Mesendoderm (in vitro differentiated cells): ENCODE measurements at places on chromosomes 6 and 20.
A peak's percentile ranks its signal among the peaks of the same experiment; 100 is the strongest.

DNA sequence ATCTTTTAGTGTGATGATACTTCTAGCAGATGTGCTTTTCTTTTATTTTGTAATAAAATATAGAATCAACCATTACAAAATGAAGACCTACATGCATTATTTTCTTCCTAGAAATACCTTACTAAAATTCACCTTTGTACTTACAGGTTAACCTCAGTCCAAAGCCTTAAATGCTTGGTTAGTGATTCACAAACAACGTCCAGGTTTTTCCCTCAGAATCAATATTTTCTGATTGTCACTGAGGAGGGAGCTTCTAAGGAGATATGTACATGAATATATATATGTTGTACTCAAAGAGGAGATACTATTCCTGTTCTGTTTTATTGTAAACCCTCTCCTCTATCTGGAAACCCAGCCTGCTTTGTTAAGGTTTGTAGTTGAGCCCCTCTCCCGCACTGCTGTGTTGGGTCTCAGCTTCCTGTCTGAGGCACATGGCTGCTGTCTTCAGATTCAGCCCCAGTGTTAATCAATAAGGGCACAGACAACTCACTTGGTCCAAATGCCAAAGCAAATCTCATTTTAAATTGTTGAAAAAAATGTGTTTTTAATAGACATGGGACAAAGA, 33.9 kb upstream of the HS3ST5 start:
- DNase-seq, result no peak

GRCh38 chr6:3031857-3032640, 32.4 kb downstream of the NQO2 start:
- DNase-seq, result no peak

- no peak for DNase-seq
These were observed 8.3 kb downstream of the MYL9 start for GRCh38 chr20:36549628-36549941.

DNA sequence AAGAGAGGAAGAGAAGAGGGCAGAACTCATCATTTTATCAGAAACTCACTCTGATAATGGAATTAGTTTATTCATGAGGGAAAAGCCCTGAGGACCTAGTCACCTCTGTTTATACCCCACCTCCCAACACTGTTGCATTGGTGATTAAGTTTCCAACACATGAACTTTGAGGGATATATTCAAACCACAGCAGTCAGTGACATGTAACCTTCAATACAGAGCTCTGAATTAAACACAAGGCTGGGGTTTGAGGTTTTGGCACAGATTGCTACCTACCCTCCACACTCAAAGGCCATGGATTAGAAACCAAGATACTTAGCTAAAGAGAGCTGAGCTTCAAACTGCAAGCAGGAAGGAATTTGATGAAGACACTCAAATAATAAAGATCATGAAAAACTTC, 48.5 kb upstream of the MOCS1 start:
- no peak for DNase-seq

GRCh38 chr6:25103603-25104002, 167.8 kb upstream of the RIPOR2 start:
- no peak for DNase-seq

GRCh38 chr6:132122176-132122575, 171.0 kb upstream of the CCN2 start:
- DNase-seq, result no peak

DNA sequence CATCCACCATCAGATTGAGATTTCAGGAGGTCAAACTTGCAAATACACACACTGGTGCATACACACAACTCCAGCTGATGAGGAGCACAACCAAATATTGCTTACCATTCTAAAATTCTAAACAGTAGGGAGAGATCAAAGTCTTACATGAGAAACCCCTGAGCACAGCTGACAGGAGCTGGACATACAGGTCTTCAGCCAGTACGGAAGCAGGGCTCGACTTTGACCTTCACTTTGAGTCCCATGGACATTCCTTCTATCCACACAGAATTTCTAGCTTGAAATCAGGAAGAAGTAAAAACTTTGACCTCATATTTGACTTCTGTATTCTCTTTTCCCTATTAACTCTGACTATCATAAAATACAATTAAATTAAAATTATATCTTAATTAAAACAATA, 90.2 kb downstream of the PRKN start:
- DNase-seq, result no peak

- DNase-seq, result peak; percentile 53
These were observed 140.0 kb downstream of the ARID1B start for GRCh38 chr6:156917213-156917612.

- no peak for DNase-seq
These were observed 81.7 kb upstream of the FRMD1 start for GRCh38 chr6:168160506-168161370.

DNA sequence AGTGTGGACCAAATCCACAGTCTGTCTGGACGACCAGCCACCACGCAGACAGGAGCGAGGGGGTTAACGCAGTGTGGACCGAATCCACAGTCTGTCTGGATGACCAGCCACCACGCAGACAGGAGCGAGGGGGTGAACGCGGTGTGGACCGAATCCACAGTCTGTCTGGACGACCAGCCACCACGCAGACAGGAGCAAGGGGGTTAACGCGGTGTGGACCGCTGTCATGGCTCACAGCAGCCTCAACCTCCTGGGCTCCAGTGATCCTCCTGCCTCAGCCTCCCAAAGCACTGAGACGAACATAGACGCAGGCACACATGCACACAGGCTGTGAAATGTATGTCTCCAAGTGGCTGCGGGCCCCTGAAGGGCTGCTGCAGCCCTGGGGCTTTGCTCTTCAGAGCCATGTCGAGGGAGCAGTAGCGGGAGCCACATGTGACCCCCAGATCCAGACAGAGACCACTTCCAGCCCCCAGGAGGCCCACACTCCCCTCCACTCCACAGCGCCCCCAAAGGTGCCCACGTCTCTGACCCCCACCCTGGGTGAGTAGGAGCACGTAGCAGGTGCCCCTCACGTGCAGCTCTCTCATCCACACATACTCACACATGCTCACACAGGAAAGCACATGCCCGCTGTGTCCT, 98.1 kb downstream of the YTHDF1 start:
- DNase-seq, result no peak

- DNase-seq, result no peak
These were observed 847.0 kb upstream of the MAP3K7 start for GRCh38 chr6:91433660-91434534.

DNA sequence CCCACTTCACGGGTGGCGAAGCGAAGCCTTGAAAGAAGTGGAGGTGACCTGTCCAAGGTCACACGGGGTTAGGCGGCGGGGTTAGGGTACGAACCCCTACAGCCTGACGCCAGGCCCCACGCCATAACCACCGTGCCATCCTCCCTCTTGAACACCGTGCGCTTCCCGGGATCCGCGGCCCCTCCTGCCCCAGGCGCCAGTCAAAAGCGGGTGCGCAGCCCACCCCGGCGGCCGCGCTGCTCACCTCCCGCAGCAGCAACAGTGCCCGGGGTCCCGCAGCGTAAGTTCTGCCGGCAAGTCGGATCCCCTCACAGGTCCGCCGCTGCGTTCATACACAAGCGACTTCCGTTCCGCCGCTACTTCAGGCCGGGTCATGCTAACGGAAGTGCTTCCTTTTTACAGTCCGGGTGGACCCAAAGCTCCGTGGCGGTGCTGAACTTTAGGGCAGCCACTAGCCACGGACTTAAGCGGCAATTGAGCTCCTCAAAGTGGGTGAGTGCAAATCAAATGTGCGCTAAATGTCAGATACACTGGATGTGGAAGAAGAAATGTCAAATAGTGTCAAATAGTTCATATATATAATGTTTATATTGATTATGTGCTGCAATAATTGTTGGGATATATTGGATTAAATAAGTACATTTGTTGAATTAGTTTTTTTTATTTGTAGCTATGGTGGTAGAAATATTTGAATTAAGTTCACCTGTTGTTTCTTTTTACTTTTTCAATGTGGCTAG, at the start of gene CDK5RAP1:
TSS of gene CDK5RAP1 (minus strand) at position 336 of the 737 bp plus-strand sequence. CDS start 4,455 bp downstream, outside the sequence.
- peak; percentile 94 for DNase-seq

GRCh38 chr6:125792680-125793079, 1.9 kb downstream of the NCOA7 start:
- no peak for DNase-seq

DNA sequence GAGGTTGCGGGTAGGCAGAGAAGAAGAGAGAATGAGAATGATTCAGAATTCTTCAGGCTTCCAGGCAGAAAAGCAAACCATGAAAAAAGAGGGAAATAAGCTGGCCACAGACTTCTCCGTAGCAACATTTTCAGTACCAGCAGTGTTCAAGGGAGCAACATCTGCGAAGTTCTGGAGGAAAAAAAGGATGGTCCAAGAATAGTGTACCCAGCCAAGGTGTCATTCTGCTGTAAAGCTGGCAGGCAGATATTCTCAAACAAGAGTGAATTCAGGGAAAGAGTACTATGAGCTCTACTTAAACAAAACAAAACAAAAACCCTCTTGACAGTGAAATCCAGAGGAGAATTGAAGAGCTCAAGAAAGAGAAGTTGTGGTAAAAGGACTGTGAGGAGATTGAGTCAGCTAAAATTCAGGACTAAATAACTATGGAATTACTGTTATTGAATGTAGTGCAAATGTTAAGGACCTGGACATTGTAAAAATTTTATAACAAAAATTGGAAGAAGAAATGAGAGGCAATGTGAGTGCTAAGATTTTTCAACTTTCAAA, 86.5 kb downstream of the ATRN start:
- DNase-seq, result no peak

- no peak for DNase-seq
These were observed 101.0 kb upstream of the HDGFL1 start for GRCh38 chr6:22468256-22468965.

- DNase-seq, result no peak
These were observed 7.1 kb downstream of the L3MBTL1 start for GRCh38 chr20:43514648-43514999.

GRCh38 chr6:31547727-31548543, 527 bp downstream of the NFKBIL1 start:
- DNase-seq, result no peak

- DNase-seq, result no peak
These were observed 10.0 kb downstream of the UNC93A start for GRCh38 chr6:167300902-167301777.

- DNase-seq, result no peak
These were observed 41.1 kb downstream of the PLN start for GRCh38 chr6:118589186-118589585.

DNA sequence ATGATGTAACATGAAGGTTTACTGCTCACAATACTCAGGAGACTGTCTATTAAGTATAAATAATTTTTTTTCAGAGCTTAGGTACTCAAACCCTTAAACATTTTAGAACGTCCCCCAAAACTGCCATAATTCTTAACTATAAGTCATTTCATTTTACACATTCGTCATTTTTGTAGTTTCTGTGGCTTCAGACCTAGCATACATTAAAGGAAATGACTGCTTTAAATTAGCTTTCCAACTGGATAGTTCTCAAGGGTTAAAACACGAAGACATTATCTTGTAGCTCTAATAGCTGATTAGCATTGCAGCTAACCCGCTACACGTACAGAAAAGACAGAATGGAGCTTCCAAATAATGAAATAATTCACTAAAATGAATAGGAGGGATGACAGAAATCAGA, 24.9 kb upstream of the PLN start:
- DNase-seq, result no peak

DNA sequence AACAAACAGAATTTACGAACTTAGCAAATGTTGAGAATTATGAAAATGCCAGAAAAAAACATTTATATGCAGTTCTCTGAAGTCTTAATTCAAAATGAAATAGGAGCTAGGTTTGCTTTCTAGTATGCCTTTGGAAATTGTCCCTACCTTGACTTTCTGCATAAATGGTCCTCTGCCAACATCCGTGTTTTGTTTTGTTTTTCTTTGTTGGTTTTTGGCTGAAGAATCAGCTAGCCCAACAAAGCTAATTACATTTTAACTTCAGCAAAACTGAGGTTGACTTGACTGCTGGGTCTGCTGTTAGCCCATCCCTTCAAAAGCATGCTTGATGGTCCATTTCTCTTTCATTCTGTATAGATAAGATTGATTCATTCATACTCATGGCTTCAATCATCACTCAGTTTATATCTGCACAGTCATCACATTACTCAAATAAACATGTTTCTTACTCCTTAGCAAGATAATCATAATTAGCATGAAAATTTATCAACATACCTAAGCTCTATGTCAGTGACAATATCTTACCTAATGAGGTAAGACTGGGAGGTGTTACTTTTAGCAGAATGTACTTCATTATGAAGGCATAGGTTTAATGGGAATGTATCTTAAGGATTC, 76.4 kb downstream of the ADGRB3 start:
- no peak for DNase-seq

GRCh38 chr6:30889921-30890645, 5.8 kb downstream of the DDR1 start:
- no peak for DNase-seq

DNA sequence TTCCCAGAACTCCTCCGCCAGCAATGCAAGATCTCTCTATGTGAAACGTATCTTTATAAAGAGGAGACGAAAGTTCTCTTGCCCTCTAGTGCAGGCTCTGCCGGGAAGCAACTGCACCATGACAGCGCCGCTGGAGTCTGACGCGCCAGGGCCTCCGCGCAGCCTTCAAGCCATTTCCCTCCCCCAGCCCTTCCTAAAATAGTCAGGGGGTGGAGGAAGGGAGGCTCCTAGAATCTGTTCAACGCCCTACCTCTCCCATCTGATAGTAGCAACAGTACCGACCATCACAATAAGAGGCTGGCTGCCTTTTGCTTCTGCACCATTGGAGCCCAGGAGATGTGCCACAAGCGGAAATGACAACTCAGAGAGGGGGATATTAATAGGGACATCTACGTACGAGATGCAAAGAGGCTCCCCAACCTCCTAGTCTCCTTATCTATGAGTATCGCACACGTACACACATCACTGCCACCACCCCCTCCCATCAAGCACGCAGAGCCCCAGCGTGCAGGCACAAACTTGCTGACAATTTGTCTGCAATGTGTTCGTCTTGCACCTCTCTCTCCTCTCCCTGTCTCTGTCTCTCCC, 1.0 kb downstream of the SYNE1 start:
- DNase-seq, result peak; percentile 57

- no peak for DNase-seq
These were observed 4.6 kb downstream of the THBS2 start for GRCh38 chr6:169249057-169249456.

DNA sequence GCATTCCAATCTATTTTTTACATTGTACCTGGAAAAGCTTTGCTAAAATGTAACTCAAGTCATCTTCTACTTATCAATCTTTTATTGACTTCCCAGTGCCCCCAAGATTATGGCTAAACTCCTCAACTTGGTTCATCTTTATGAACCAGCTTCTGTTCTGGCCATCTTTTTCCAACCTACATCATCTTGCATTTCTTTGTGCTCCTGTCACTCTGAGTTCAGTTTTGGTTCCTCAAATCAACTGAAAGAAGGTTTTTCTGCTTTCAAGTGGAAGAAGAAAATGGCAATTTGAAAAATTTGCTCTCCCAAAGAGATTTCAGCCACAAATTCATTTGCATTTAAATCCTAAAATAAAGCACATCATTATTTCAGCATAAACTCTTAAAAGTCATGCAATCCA, 41.8 kb downstream of the GPX5 start:
- no peak for DNase-seq

GRCh38 chr20:25686081-25687067, 10.3 kb downstream of the ZNF337 start:
- DNase-seq, result no peak
